ENCODE measurements at places on chromosomes 13 and 19.

DNA sequence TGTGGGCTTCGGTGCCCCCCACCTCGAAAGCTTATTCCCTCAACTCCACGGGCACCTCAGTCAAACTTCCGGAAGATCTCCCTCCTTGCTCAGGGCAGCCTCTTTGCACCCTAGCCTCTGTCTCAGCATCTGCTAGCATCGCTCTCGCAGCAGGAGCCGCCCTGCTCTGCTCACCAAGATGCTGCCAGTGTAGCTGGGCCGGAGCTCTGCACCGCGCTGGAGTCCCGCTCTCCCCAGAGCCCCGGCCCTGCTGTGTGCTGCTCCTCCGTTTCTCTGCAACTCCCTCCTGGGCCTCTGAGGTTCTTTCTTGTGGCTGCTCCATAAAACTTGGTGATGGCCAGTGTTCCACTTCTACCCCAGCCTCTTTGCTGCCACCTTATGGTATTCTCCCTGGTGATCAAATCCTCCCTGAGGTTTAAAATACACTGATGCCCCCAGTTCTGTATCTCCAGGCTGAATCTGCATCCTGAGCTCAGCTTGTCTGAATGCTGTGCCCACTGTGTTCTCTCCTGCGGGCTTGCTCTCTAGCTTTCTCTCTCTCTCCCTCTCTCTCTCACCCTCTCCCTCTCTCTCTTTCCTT is 198.0 kb downstream of the UQCRFS1 start:
- no peak for DNase-seq

GRCh38 chr19:10603873-10604459 is 16.9 kb upstream of the AP1M2 start:
- no peak for DNase-seq

DNA sequence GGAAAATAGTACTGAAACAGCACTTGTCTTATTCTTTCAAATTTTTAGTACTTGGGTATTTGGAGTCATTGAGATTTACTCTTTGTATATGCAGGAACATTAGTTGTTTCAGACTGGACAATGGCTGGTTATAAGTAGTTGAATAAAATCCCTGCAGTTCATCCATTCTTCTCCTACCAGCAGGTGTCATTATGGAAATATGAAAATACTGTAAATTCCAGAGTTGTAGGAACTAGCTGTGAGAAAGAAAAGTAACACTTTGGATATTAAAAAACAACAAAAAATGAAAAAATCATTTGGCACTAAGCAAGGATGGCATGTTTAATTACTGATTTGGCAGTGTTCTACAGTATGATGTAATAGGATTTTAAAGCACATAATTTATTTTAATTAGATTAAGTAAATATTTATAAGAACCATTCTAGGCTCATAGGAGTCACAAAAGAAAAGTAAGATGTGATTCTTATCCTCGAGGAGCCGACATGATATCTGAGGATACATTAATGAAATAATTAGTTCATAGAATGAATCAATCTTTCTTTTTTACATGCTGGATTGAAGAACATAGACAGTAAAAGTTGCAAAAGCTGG is 155.3 kb downstream of the KCNRG start:
- DNase-seq, result no peak

- DNase-seq, result no peak
These were observed 52.7 kb upstream of the TEX29 start for GRCh38 chr13:111267784-111268183.

DNA sequence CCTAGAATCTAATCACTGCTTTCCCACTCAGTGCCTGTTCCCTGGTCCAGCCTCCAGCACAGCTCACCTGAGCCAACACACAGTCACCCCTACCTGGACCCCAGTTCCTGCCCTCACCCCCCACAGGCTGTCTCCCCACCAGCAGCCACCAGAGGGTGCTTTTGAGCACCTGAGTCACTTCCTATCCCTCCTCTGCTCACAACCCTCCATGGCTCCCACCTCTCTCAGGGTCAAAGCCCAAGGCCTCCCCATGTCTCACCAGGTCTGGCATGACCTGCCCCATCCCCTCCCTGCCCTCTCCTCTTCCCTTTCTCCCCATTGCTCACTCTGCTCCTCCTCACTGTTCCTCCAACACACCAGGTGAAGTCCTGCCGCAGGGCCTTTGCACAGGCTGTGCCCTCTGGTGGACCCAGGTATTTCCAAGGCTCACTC is 7.1 kb upstream of the DPP9 start:
- no peak for DNase-seq

Measured in renal cortex interstitium (tissue), 15 donors.